Uterus (tissue), 4 donors: ENCODE measurements at places on chromosomes 3 and 15. TPM values are rescaled to one million over a fixed set of nuclear protein-coding genes. Genes with fewer than 3 reads are reported as not detected.

The P3H2 gene
- total RNA-seq = 441 TPM

The WDR72 gene
- 2.8 TPM for total RNA-seq

The BCL6 gene
- total RNA-seq = 30.5 TPM

DNA sequence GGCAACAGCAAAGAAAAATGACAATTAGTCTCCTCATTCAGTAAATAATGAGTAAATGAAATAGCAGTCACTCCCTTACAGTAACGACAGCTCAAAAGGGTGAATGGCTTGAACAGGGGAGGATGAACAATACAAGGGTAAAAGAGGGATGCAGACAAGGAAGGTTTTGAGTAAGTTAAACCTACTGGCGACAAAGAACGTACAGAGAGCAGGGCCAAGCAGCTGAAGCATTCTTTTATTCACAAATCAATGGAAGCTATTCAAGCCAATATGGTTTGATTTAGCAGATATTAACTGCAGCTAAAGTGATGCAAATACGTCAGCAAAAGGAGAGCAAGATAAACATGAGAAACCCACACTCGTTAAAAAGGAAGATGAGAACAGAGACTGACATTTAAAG lies 90.7 kb upstream of the ICE2 start:
- DNase-seq = no peak

DNA sequence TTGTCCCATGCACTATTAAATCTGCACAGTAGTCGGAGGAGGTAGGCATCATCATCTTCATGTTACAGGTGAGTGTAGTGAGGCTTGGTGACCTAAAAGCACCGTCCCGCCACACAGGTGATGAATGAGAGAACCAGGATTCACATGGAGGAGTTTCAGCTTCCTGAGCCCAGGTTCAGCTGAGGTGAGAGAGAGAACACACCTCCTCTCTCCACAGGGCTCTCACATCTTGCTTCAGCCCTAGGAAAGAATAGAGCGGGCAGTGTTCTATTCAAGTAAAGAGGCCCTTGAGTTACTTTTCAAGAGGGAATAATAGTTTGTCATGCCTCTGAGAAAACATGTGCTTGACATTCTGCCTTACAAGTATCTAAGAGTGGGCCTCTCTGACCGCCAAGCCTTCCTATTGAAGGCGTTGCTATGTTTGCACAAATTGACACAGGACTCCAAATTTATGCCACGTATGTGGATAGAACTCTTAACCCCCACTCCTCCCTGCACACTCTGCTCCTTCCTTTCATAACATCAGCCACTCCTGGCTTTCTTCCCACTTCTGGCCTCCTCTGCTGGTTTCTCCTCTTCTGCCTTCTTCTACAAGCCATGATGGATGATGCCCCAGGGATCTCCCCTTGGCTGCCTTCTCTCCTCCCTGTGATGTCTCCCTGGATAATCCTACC lies 138.3 kb upstream of the ABHD17C start:
- DNase-seq = no peak

- DNase-seq = no peak
Observed at GRCh38 chr3:43370293-43370980, 84.1 kb downstream of the SNRK start.

DNA sequence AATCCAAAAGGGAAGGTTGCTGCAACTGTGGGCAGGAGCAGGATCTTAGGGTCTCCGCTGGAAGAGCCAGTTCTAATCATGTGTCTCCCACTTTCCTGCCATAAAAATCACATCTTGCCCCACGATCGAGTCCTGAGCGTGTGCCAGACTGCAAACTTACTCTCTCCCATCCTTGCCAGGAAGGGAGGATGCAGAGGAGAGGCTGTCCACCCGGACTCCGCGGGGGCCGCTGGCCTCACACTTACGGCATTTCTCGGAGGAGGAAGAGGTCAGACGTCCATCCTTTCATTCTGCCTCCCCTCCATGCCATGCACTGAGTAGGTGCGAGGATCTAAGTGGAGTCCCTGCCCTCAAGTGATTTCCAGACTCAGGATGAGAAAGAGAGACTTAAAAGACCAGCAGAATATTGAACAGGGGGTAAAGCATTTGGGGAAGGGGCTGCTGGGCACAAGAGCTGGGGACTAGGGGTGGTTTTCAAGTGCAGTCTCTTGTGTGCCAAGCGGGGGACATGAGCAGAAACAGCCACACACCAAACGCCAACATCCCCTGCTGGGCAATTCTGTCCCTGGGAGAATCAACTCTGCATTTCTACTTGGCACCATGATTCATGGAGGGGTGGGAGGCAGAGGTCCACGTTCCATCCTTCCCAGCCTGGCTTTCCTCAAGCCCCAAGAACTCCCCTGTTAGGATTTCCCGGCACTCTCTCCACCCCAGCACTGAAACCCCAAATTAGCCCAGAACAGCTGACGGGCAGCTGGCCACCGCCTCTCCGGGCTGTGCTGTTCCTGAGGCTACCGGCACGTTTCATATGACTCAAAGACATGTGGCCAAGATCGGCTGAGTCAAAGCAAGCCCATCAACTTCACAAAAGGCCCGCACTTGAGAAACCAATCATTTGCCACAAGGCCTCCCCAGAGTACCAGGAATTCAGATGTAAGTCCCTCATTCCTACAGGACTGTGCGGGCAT lies 11.6 kb downstream of the OXTR start:
- peak; percentile 45 for DNase-seq

DNA sequence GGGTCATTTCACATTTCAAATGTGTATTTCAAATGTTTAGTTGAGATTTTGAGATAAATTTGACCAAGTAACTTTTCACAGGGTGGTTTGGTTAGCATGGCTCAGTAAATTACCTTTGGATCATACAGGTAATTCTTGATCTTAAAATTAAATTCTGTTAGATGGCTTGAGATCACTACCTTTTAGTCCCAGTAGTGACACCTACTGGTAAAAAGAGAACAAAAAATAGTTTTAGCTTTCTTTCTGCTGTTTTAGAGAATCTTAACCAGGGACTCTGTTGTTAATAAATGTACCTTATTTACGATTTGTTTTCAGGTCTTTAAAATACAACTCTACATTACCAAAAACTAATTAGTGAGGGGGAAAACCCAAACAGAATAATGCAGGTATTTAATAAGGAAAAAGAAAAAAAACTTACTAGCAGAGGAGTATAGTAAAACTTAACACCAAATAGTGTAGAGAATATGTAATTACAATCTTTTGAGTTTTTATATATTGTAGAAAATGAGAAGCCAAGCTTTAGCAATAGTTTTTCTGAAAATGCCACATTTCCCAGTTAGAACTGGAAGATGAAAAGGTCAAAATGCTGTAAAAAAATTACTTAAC lies 620.3 kb upstream of the AGTR1 start:
- DNase-seq = no peak

DNA sequence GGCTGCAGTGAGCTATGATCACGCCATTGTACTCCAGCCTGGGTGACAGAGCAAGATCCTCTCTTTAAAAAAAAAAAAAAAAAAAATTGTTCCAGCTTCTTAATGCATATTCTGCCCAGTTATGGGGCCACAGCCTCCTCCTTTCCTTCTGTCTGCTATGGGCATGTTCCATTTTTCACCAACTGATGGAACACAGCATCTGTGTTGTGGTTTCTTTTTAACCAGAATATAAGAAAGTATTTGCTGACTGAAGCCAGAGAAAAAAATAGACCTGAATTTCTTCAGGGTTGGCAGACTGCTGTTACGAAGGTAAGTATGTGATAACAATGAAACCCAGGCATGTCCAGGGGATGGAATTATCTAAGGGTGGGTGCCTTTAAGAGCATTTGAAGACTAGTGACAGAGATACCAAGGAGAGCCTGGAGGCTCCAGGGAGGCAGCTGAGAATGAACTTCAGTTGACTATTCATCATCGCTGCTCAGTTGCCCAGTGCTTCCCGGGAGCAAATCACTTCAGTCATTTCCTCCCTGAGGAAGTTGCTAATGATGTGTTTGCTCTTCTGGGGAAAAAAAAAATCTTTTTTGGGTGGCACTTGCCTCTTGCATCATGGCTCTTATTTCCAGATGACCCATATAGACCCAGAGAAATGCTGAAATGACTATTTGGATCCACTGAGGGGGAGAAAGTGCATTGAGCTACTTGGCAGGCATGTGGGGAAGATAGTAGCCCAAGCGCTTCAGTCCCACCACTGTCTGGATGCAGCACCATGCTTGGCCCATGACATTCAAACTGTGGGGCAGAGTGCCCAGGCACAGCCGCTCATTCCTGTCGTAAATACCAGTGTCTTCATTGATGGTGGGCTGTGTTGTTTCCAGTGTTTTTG lies 14.5 kb downstream of the NCBP2 start:
- DNase-seq = no peak

GRCh38 chr3:178507507-178508442 lies 28.5 kb upstream of the KCNMB2 start:
- no peak for DNase-seq

DNA sequence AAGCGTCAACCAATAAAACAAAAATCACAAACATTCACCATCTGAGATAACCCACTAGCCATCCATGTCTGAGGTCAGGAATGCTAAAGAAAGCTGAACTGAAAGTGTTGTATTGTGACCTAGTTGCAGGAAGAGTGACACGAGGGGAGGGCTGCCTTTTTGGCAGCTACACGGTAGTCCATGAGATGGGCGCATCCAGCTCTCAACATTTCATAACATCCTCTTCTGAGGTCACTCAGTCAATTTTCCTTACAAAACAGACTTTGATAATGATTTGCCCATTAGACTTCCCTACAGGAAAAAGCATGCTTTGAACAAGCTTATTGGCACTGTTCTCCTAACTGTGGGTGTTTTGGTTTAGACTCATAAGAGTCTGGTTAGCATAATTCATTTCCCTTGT lies 15.4 kb upstream of the SHF start:
- no peak for DNase-seq

DNA sequence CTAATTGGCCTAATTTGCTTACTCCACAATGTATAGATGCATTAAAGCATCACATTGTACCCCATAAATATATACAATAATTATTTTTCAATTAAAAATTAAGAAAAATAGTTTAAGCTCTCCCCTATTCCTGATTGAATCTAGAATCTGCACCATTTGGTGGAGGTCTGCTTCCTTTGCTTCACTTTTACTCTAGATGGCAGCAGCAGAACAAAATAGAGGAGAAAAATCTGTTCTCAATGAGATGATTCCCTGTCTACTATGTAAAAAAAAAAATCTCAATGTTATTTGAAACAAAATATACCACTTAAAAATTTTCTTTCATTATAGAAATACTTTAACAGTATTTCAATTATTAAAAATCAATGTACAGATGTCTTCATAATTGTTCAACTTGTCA lies 109.6 kb upstream of the FXR1 start:
- DNase-seq = no peak

GRCh38 chr15:38374029-38374428 lies 79.9 kb upstream of the FAM98B start:
- no peak for DNase-seq

GRCh38 chr3:115792206-115792955 lies 169.1 kb downstream of the GAP43 start:
- no peak for DNase-seq

GRCh38 chr3:49614936-49615335 lies 59.2 kb upstream of the APEH start:
- DNase-seq = no peak
